ENCODE measurements at places on chromosomes 5 and 9.

DNA sequence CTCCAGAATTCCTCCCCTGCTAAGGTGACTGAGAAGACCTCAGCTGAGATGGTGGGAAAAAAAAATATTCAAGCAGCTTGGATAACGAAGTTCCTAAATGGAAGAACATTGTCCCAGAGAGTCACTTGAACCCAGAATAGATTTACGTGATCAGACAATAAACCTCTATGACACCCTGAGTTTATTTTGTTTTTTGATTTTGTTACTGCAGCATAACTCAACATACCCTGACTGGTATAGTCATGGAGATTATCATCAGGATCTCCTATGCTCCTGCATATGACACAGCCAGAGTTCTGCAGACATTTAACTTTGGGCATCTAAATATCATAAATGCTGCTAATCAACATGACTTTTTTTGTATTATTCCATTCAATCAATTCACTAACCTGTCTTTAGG is 282.9 kb downstream of the RASEF start:
- DNase-seq = no peak

GRCh38 chr9:123336449-123336848 is 19.5 kb upstream of the CRB2 start:
- DNase-seq = no peak

GRCh38 chr9:137352511-137353222 is 50.6 kb upstream of the NRARP start:
- DNase-seq = no peak

- no peak for DNase-seq
Observed at GRCh38 chr9:74496819-74497747, at the start of gene RORB. RORB (plus strand) TSS chr9:74497335; CDS start chr9:74497977, 642 bp downstream.

- no peak for DNase-seq
Observed at GRCh38 chr9:126959336-126959735, 44.8 kb downstream of the RALGPS1 start.

- no peak for DNase-seq
Observed at GRCh38 chr5:178193251-178193809, 6.2 kb upstream of the GMCL2 start.

- DNase-seq = no peak
Observed at GRCh38 chr5:134456825-134457224, 45.1 kb upstream of the CDKN2AIPNL start.

GRCh38 chr5:137348759-137349158 is 150.4 kb downstream of the SPOCK1 start:
- no peak for DNase-seq

DNA sequence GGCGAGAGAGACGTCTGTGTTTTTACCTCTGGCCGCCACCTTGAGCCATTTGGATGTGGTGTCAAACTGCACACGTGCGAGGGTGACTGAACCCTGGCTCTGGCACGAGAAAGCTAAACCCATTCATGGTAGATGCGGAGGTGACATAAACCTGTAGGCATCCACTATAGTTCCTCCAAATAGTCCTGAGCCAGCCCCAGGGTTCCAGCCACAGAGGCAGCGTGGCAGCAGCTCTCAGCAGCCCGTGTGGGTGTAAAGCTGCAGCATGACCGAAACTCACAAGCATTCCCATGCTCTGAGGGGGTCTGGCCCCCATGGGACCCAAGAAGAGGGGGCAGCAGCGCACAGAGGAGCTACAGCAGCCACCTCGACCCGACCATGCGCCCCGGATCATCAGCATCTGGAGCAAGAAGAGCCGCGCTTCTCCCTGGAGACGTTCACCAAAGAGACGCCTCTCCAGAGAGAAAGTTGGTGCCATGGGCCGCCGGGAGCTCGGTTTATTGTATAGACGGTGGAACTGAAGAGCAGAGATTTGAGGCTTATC is 303.8 kb upstream of the IRX4 start:
- no peak for DNase-seq

DNA sequence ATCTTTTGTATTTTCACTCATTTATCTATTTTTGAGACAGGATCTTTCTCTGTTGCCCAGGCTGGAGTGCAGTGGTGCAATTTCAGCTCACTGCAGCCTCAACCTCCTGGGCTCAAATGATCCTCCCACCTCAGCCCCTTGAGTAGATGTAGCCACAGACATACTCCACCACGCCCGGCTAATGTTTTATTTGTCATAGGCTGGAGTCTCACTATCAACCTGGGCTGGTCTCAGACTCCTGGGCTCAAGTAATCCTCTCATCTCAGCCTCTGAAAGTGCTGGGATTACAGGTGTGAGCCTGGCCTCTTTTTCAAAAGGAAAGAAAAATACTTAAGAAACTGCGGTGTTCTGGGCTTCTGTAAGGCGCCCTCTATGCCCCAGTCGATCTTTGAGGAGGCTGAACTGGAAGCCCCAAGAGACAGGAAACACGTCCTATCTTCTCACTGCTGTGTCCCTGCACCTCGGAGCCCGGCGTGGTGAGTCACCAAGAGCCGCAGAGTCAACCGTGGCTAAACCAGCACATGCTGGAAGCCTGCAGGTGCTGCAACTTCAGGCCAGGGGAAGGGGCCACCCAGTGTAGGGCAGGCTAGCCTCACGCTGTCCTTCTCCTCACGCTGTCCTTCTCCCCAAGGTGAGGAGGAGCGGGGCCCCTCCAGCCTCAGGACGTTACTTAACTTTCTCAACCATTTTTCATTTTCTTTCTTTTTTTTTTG is 15.2 kb upstream of the LHX3 start:
- DNase-seq = peak; percentile 27

DNA sequence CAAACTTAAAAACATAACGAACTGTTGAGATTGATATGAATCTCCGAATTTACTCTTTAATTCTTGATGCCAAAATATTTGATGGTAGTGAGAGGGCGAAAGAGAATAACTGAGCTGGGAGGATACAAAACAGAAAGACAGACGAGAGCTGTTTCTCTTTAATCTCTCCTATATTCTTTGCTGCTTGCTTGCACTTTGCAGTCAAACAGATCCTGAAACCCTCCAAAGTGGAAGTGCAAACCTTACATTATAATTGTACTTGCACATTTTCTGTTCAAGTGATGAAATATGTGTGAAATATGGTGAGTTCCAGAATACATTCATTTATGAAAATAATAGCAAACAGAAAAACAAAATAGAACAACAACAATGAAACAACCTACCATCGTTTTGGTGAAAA is 63.8 kb downstream of the PAM start:
- no peak for DNase-seq

GRCh38 chr9:121179930-121180681 is 21.6 kb downstream of the RAB14 start:
- DNase-seq = no peak

GRCh38 chr9:89638893-89639292 is 34.1 kb downstream of the GADD45G start:
- no peak for DNase-seq

GRCh38 chr9:38416461-38416860 is 7.8 kb downstream of the IGFBPL1 start:
- no peak for DNase-seq

DNA sequence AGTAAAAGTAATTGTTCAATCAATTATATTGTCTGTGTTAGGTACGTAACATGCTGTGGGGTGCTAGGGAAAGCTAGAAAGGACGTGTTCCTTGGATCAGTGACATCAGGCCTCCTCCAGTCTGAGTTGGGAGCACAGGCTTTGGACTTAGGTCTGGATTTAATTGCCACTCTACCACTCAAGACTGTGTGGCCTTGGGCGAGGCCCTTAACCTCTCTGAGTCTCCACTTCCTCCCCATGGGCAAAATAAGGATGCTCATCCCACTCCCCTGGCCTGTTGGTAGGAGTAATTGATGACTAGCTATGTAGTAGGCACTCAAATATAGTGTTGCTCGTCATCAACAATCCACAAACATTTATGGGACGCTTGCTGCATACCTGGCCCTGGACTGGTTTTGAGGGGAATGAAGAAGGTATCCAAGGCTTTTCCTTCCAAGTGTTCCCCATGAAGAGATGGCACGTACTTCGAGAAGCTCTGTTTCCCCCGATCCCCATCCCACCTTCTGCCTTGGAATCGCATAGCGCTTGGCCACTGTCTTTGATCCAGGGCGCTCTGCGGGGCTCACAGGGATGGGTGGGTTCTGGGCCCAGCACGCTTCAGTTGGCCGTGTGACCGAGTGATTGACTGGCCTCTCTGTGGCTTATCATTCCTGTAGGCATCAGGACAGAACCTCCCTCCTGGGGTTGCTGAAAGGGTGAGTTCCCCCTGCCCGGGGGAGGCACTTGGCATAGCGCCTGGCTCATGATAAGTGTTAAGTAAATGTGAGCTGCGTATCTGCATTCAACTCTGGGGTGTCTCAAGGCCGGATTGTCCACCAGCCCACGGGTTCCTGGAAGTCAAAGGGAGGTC is 8.1 kb downstream of the FGF18 start:
- no peak for DNase-seq

- DNase-seq = peak; percentile 53
Observed at GRCh38 chr5:151085517-151086041, 4.7 kb upstream of the TNIP1 start.

- DNase-seq = no peak
Observed at GRCh38 chr9:133582501-133583045, 26.6 kb downstream of the FAM163B start.

- DNase-seq = peak; percentile 85
Observed at GRCh38 chr9:137070201-137070905, at the start of gene SAPCD2. SAPCD2 (minus strand) TSS chr9:137070557; CDS start chr9:137070460, 97 bp downstream.

- DNase-seq = no peak
Observed at GRCh38 chr5:89342106-89342876, 459.3 kb upstream of the MEF2C start.

DNA sequence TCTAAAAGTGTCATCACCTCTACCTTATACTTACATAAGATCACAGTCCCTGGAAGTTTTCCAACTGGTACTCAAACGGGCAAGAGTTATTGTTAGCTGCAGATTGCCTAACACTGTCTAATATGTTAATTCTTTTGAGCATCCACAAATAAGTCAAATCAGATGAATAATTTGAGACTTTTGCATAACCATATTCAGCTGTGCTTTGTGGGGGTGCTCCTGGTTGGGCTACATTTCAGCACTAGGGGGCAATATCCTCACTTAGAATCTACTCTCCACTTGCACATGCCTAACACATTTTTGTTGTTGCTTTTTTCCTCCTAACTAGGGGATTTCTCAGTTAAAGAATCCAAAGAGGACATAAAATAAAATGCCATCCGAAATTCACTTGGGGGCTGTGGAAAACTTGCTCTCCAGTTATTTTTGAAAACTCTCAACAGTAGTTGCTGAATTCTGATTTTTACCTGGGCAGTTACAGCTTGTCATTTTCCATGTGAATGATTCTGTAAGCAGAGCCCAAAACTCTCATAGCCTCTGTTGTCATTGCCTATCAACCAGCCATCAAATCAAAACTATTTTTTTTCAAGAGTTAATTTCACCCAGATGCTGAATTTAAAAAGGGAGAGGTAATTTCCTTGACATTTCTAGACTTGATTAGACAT is 71.5 kb downstream of the TRIM36 start:
- DNase-seq = peak; percentile 27

DNA sequence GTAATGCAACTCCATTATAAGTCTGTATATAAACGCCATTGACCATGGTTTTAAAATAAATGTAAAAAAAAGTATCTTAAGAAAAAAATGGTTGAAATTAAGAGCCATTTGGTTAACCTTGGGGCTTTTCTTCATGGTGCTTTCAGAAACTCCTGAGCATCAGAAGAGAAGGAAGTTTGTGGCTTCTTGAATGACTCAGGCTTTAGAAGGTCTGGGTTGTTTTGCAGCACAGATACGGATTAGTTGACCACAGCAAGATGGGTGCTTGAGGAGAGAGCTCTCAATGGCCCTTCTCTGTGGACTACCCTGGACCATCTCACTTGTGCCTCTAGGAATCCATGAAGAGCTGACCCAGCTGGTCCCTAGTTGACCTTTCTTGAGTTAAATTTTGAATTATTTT is 189.5 kb downstream of the TMEM38B start:
- no peak for DNase-seq

GRCh38 chr5:16577677-16578076 is 39.1 kb downstream of the RETREG1 start:
- peak; percentile 15 for DNase-seq

DNA sequence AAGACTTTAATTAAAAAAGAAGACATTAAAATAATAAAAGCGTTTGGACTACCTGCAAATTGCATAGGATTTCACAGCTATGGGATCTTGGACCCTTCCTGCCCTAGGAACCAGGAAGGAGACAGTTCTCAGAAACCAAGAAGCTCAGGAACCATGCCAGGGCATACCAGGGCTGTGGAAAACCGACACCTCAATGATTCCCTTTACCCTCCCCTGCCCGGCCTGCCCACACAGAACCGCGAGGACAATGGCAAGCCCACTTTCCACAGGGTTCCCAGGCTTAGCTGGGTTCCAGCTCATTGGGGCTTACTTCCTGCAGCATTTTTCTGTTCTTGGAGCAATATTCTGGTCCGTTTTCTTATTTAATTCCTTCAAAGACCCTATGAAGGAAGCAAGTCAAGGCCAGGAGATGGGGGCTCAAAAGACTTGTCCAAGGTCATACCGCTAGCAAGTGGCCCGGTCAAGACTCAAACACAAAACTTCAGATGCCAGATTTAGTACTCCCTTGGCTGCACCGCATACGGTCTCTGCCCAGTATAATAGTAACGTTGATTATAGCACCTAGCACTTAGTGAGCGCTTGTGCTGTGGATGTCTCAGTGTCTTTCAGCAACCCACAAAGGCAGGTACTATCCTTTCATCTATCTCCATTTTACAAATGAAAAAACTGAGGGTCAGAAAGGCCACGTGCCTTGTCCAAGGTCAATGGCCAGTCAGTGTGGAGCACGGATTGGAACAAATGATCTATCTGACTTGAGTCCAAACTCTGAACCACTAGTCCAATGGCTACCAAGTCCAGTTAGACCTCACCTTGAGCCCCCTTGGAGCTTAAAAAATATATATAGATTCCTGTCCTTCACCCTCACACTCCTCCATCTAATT is 6.8 kb downstream of the FAT2 start:
- DNase-seq = no peak

GRCh38 chr9:123067136-123067535 is 33.7 kb downstream of the GPR21 start:
- no peak for DNase-seq

DNA sequence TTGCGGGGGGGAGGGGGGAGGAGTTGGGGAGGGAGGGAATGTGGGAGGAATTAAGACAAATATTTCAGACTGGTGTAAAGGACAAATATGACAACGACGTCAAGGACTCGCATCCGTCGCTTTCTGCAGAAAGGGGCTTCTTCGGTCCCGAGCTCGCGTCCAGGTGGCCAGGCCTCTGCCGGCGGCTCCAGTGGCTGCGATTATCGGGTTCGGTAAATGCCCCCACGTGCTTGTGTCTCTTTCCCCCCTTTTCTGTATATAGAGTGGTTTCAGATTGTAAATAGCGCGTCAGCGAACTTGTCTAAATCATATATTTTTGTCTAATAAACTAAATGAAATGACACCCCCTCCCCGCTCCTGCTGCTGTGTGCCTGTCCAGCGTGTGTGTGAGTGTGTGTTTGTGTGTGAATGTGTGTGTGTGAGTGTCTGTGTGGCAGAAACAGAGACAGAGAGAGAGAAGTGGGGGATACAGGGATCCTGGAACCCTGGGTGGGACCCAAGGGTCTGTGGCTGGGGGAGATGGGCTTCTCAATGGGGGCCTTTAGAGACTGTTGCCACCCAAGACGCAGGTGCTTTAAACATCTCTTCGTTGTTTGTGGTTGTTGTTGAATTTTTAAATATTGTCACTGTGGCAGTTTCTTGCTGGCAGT is 5.6 kb downstream of the IRX1 start:
- DNase-seq = no peak

GRCh38 chr5:36777105-36777757 is 99.3 kb upstream of the NIPBL start:
- no peak for DNase-seq

- DNase-seq = no peak
Observed at GRCh38 chr9:8349376-8349775, 549.8 kb upstream of the DMAC1 start.

Measured in stimulated activated CD4-positive, alpha-beta T cell treated with anti-CD3 and anti-CD28 coated beads, Interleukin-4, amount 100 ng/mL, for 24 hours (primary cell).